ENCODE measurements at places on chromosomes 5 and 9.
A peak's percentile ranks its signal among the peaks of the same experiment; 100 is the strongest.

DNA sequence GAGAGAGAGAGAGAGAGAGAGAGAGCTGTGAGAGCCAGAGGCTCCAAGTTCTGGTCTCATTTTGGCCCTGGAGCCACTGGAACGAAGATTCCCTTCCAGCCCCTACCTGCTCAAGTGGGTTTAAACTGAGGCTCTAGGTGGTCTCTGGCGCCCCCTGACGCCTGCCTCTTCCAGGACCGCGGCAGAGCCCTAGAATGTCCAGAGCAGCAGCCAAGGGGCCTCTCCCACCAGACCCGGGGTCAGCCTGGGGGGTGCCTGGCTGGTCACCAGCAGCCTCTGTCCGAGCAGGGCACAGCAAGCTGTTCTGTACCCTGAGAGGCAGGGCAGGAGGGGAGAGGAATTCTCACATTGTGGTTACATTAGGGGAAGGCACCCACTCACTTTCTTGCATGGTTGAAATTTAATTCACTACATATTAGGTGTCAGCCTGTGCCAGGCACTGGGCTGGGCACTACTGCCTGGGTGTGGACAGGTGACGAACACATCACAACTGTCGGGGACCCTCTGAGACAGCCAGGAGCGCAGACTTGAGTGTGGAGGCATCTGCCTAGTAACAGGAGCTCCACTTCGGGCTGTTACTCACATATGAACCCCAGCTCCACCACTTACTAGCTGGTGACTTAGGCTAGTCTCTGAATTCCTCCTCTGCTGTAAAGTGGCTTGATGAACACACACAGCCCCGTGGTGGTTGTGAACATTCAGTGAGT, 44.5 kb downstream of the AMBP start:
- DNase-seq: peak; percentile 71

DNA sequence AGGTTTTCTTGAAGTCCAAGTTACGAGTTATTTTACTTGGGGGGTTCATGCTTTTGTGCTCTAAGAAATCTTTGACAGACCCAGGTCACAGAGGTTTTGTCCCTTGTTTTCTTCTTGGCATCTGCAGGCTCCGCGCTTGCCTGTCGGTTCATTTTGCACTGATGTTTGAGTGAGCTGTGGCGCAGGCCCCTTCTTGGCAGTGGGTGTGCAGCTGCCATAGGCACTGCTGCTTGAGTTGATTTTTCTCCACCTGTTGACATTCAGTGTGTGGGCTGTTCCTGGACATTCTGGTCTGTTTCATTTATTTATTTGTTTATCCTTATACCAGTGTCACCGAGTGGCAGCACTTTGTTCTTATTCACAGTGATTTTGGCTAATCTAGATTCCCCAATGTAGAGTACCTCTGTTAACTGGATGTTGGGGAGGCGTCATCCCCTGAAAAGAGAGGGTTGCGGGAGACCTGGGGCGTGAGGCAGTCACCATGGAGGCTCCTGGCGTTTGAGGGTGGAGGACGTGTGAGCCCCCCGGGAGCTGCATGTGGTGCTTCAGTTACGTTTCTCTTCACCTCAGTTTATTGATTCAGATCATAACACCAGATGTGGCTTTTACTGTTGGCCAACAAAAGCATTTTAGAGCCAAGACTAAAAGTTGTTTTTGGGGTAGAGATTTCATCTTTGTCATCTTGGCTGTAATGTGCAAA, 121.4 kb upstream of the CACNA1B start:
- no peak for DNase-seq

- DNase-seq: peak; percentile 81
Observed at GRCh38 chr9:136488247-136489214, 5.7 kb upstream of the SEC16A start.

GRCh38 chr9:37369671-37370070, 52.8 kb upstream of the GRHPR start:
- DNase-seq: no peak

- DNase-seq: peak; percentile 58
Observed at GRCh38 chr5:119022017-119022745, 33.8 kb upstream of the DTWD2 start.

DNA sequence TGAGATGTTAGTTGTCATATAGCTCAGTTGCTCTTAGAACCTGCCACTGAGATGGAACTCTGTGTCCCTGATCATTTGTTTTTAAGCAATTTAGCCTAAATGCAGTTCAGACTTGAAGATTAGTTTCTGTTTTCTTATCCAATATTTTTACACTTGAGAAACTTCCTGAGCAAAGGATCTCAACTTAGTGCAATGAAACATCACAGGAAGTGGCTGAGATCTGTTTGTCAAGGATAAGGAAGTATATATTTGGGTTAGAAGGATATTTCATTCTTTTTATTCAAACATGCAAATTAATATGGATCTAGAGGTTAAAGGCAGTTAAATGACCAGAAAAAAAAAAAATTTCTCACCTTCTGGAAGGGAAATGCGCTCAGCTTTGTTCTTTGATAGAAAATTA, 19.7 kb upstream of the F2R start:
- no peak for DNase-seq

DNA sequence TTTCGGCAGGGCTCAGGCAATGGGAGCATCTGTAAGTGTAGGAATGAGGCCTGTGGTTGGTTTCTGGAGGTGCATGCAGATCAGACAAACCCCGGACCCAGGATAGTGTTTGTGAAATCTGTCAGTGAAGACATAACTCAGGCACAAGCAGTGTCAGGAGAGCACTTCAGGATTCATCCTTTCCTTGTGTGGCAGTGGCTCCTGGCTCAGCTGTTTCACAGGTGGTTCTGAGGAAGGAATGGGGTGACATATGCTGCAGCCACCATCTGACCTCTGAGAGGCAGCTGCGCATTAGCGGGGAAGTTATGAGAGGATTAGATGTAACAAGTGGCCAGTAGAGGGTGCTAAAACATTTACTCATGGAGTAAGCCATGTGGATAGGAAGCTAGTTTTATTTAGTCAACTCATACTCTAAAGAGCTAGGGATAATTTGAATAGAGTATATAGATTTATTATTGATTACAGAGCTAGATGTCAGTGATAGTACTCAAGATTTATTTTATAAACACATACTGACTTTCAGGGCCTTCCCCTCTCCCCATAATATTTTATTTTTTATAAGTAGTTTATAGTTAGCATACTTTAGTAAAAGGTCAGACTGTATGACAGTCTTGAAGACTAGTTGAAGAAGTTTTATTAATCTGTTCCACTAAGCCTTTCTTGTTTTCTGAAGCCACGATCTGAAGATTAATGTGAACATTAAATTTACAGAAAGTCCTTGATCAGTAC, 28.4 kb downstream of the NNT start:
- peak; percentile 98 for DNase-seq

- no peak for DNase-seq
Observed at GRCh38 chr5:172943906-172944305, 15.3 kb upstream of the RPL26L1 start.

- DNase-seq: no peak
Observed at GRCh38 chr9:107733523-107733894, 243.9 kb upstream of the KLF4 start.

DNA sequence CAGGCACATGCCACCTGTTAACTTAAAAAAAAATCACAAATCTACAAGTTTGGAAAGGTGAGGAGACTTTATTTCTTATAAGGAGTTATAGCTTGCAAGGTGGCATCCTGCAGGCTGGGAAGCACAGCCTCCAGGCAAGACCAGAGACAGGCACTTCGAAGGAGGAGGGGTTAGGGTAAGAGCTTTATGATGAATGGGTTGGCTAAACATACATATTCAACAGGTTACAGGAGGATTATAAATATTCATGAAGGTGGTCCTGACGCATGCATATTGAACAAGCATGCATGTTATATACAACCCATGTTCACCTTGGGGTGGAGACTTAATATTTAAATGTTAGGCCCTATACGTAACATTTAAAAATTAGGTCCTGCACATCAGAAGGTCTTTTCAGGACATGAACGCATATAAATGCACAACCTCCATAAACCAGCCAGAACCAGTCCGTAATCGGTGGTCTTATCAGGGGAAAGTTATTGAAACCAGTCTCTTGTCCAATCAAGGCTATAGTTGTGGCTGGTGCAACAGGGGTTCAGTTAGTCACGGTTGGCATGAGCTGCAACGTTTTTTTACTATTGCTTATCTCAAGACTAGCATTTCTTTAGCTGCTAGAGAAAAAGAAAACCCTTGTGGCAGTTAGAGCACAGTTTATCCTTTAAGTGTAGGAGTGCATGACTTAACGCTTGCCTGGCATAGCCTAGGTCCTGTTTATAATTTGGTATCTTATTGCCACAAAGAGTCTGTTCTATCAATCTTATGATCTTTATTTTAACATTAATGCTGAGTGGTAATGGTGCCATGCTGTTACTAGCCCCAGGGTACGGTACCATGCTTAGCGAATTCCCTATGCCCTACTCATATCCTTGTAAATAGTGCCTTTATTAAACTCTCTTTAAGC, 72.7 kb downstream of the C9orf57 start:
- no peak for DNase-seq

DNA sequence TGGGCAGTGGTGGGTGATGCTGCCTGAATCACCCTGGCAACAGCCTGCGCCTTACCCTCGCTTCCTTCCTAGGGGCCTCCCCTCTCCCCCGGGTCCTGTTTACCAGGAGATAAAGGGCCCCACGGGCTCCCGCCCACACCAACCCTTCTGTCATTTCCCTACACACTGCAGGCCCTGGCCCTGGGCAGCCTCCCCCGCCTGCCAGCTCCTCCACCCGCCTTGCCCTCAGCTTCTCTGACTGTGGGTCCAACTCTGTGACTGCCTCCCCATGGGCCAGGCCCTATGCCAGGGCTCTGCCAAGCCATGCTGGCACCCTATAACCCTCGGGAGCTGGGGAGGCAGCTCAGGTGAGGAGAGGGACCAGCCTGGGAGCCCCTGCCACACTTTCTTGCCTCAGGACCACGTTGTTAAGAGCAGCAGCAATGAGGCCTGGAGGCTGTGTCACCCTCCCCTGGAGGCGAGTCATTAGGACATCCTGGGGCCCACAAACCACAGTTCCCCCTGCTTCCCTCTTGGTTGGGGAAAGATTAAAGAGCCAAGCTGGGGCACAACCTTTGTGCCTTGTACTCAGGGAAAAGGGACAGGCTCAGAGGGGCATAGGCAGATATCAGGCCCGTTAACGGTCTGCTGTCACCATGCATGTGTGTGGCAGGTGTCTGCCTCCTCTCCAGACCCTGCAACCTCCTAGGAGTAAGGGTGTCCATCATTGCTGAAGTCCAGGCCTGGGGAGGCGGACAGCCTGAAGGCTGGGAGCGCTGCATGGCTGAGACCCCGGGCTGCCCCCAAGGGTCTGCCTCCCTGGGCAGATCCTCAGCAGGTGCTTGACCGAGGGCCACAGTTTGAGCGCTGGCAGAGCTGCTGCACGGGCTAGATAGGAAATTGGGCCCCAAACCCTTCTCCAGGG, 2.8 kb downstream of the MGAT4B start:
- DNase-seq: no peak

GRCh38 chr5:178115814-178116142, 2.4 kb downstream of the N4BP3 start:
- no peak for DNase-seq

- peak; percentile 60 for DNase-seq
Observed at GRCh38 chr9:116285320-116285719, 131.7 kb downstream of the PAPPA start.
